ENCODE measurements at places on chromosomes 16 and 17.

DNA sequence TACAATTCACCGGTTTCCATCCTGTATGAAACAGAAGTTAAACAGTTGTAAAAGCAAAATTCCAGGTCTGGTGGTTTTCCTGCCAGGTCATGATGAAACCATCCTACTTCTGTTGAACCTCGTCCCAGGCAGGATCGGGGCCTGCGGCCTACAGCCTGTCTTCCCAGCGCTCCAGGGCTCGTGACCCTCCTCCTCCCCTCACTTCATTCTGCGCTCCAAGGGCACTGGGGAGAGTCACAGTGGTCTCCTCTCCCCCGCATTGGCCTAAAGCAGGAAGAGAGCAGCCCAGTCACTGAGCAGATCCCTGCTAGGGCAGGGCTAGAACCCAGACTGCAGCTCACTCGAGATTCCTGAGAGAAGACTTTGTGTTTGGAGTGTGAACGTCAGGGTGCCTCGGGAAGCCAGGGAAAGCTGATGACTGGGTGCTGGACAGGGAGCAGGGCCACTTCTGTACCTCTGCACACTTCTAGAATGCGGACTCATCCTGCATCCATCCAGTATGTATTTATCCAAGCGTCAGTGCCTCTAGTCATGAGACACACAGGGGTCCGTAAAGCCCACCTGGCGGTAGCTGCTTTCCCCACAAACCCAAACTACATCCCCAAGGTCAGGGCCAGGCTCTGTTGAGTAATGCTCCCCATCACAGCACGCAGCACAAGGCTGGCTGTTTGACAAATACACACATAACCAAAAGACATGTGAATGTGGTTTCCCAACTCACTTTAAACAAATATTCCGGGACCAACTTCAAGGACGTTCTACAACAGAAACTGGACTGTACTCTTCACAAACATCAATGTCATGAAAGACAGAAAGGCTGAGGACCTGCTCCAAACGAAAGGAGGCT lies 1.7 kb upstream of the ITGAE start:
- DNase-seq = no peak

- no peak for DNase-seq
Measured at GRCh38 chr16:84570739-84571403, 47.0 kb downstream of the COTL1 start.

DNA sequence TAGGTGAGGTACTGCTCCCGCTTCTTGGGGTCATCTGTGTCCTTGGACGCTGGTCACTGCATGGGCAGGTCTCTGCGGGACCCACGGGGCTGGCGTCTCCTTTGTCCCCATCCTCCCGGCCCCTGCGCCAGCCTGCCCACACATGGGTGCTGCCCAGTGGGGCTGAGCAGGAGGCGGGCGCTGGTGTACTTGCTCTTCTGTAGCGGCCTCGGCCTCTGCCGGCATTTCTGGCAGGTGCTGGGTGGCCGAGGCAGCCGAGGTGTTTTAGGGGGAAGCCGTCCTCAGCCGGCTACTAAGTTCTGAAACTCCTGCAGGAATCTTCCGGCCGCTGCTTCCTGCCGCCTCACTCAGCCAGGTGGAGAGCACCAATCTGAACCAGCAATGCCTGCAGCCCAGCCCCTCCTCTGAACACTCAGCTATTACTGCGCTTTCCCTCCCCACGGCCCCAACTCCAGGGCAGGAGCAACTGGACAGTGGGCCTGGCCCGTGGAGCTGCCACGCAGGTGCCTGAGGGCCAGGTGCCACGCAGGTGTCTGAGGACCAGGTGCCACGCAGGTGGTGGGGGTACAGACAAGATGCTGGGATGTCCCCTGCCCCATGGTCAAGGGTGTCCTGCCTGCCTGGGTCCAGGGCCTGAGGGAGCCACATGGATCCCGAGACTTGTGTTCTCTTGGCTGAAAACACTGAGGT lies 10.0 kb downstream of the DECR2 start:
- no peak for DNase-seq

- DNase-seq = no peak
Measured at GRCh38 chr17:57938061-57938502, 17.1 kb downstream of the CUEDC1 start.

- DNase-seq = no peak
Measured at GRCh38 chr16:7545251-7545650, 212.6 kb downstream of the RBFOX1 start.

DNA sequence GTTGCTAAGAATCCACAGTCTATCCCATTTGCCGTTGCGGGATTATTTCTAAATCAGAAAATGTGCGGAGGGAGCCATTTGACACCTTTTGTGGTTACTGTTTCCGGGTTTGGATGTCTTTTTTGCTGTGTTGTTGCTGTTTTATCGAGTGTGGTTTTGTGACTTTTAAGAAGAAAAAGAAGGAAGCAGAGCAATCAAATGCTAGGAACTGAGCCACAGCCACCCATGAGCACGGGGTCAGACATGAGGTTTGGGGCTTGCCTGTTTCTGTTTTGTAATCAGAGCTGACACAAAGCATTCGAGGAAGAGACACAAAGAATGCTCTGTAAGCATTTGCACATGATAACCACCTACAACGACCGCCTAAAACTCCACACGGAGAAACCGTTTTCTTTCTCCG lies 53.1 kb upstream of the CHMP6 start:
- DNase-seq = no peak

- DNase-seq = peak; percentile 76
Measured at GRCh38 chr16:76946879-76947278, 244.1 kb upstream of the MON1B start.

DNA sequence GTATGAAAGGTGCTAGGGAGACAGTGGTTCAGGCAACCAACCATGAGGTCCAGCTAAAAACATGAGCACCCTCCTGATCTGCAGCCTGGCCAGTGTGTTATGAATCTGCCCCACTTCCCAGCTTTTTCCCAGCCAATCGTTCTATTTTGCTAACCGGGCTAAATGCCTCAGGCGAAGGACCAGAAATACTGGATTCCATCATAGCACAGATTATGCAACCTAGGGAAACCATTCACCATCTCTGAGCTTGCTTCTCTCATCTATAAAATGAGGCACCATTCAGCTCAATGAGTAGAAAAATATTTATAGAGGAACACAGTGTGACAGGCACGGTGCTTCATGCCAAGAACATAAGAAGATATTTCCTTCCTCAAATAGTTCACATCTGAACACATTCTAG lies 45.2 kb upstream of the NUDT7 start:
- no peak for DNase-seq

DNA sequence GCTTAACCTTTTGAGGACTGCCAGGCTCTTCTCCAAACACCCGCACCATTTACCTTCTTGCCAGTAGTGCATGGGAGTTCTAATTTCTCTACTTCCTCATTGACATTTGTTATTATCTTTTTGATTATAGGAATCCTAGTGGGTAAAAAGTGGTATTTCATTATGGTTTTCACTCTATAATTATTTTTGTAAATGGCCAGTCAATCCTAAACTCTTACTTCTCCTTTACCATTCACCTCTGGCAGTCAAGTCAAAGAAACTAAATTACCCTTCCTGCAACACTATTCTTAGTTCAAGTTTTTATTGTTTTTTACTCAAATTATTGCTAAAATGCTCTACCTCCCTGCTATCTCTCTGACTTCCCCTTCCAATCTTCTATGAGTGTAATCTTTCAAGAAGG lies 29.8 kb upstream of the ANKFY1 start:
- DNase-seq = no peak

- DNase-seq = no peak
Measured at GRCh38 chr16:31377210-31377903, 15.8 kb upstream of the ITGAD start.

DNA sequence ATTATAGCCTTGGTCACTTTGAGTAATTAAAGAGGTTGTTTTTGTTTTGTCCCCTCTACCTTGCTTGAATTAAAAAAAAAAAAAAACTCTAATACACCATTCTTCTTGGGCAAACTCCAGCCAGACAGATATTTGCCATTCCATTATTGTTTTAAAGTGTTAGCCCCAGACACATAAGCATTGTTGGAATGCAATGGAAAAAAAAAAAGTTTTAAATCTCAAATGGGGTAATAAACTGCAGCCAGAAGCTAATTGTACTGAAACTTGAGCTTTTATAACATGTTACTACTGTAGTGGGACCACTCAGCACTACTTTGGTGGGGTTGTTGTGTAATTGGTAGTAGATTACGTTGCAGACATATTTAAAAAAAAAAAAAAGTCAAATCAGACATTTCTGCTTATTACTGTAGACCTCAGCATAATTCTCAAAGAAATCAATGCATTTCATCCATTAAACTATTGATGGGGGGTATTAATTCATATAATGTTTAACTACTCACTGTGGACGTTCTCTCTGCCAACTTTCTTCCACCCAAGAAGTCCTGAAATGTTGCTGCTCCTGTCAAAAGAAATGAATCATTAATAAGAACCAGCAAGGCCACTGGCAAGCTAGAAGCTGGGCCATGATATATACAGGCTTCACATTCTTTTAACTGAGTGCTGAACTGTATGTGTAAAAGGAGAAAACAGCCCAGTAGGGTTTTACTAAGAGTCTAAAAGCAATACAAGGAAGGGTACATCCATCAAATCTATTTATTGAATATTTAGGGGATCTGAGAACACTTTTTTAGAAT lies 626.6 kb upstream of the SOX9 start:
- no peak for DNase-seq

DNA sequence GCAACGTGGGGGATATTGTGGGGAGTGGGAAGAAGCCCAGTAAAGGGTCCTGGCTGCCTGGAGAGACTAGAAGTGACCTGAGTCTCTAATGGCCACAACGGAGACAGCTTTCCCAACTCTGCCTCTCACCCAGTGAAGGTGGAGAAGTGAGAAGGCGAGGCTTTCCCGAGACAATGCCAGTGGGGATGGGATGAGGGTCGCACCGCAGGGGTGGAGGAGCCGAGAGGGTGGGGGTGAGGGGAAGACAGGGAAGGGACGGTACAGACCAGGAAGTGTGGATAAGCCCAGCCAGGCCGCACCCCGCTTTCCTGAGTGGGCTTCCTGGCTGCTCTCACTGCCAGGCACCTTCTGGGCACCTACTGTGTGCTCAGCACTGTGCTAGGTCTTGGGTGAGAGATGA lies 7.5 kb upstream of the SPPL2C start:
- no peak for DNase-seq

DNA sequence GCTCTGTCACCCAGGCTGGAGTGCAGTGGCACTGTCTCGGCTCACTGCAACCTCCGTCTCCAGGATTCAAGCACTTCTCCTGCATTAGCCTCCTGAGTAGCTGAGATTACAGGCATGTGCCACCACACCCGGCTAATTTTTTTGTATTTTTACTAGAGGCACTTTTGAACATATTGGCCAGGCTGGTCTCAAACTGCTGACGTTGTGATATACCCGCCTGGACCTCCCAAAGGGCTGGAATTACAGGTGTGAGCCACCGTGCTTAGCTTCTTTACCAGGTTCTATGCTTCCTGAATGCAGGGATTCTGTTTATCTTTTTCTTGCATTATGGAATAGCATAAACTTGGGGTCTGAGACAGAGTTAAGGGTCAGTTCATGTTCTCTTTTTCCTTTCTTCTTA lies 317.9 kb upstream of the RBFOX1 start:
- DNase-seq = no peak

DNA sequence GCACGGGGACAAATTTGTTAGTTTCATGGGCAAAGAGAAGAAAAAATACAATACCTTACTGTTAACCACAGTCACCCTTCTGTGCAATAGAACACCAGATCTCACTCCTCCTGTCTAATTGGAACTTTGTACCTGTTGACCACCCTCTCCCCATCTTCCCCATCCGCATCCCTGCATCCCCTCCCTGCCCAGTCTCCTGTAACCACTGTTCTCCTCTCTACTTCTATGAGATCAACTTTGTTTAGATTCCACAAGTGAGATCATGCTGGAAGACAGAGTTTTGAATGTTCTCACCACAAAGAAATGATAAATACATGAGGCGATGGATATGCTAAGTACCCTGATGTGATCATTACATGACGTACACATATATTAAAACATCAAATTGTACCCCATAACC lies 47.7 kb downstream of the CLEC16A start:
- no peak for DNase-seq

GRCh38 chr17:10292057-10292937 lies 80.5 kb downstream of the MYH13 start:
- no peak for DNase-seq

- DNase-seq = no peak
Measured at GRCh38 chr17:16910341-16910740, 61.6 kb downstream of the TNFRSF13B start.

GRCh38 chr17:30476726-30477082 lies 504 bp upstream of the GOSR1 start:
- no peak for DNase-seq

Measured in BE2C (cell line).